ENCODE measurements at places on chromosomes 13 and 19.

DNA sequence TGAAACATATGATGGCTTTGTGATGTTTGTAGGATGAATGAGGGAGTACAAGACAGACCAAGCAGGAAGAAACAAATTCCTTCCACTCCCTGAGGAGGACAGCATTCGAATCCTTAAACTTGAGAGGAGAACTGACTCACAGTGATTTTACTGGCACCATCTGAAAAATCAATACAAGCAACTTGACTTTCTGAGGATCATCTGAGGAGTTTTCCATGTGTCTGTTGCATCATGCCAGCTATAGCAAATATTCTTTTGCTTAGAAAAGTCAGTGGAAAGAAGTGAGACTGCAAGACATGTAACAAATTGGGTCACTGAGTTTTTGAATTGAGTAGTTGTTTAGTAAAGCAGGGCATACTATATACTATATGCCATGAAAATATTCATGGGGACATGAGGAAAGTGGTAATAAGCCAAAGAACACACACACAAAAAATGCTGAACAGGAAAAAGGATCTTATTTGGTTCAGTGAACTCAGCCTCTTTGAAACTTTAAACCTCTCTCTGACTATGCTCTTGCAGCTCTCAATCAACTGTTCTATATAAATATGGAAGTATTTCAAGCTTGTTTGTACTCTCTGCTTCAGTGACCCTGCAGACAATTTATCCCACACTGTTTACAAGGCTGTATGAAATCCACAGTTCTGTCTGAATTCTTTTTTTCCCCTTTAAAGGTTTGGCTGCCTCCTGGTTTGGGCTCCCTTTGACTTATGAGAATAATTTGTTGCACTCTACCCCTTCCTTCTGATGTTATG lies 35.5 kb downstream of the SERTM1 start:
- ATAC-seq, result no peak

DNA sequence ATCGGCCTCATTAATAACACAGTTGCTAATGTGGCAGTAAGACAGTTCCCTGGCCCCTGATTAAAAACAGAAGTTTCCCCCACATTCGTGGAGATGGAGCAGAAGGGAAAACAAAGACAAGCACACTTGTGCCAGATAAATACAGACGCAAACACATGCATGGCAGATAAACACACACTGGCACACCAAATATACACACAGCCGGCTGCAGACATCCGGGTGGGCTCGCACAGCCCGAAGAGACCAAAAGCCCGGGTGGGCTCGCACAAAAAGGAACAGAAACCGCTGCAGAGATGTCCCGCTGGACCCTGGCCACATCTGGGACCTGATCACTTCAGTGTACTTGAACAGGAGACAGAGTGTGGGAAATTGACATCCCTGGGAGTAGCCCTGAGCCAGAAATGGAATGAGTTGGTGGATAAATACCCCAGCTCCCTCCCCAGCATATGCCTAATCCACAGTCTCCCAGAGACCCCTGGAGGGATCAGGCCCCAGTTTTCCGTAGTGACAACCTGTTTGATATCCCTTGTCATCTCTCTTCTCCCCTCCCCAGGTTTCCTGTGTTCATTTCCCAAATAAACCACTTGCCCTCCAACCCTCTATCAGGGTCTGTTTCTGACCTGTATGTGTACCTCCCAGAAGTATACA lies 36.0 kb upstream of the ADGRE5 start:
- no peak for ATAC-seq

- peak; percentile 70 for ATAC-seq
Measured at GRCh38 chr13:48492470-48493065, 40.3 kb downstream of the RCBTB2 start.

DNA sequence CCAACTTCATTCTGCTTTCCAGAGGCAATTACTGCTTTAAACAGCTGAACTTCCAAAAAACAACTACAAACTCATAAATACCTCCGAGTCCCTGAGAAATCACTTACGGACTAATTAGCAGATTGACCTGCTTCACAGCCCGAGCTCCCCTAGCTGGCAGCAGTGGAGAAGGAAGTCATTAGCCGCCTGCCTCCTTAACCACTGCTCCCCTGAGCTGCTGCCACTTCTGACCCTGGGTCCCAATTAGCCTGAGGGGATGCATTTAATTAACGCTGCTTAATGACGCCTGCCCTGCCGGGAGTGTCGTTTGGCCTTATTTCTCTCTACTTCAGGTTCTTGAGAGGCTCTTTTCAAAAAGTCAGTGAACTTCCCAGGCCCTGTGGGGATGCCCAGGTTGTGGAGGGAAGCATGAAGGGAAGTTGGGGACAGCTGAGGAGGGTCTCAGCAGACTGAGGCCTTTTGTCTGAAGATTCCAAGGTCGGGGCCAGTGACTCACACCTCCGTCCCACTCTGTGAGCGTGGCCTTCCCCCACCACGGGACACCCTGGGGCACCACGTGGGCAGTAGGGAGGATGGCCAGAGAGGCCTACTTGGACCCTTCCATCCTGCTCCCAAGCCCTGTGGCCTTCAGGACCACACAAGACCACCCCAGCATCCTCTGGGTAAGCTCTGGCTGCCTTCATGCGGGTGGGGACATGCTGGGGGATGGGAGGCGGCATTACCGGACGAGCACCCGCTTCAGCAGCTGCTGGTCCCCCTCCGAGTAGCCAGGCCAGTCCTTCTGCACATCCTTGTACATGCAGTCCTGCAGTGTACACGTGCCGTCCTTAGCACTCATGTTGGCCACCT lies 19.8 kb upstream of the ISYNA1 start:
- ATAC-seq, result no peak

GRCh38 chr19:33216198-33216830 lies 9.3 kb downstream of the SLC7A10 start:
- ATAC-seq, result no peak

DNA sequence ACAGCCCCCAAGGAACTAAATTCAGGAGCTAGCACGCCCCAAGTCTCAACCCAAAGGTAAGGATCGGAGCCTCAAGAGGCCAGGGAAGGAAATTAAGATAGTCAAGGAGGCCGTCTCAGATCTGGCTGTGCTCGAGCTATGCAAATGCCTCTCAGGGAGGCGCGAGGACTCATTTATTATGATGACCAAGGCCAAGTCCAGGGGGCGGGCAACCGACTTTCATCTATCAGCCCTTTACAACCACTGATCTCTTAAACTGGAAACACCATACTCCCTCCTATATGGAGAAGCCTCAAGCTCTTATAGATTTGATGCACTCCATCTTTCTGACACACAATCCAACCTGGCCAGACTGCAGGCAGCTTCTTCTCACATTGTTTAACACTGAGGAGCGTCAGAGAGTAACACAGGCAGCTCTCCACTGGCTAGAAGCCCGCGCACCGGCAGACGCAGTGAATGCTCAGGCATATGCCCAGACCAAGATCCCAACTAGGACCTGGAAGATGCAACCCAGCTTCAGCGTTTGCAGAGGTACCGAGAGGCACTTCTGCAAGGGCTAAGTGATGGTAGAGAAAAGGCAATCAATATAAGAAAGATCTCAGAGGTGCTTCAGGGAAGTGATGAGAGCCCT lies 9.6 kb upstream of the SLC15A1 start:
- ATAC-seq, result no peak

DNA sequence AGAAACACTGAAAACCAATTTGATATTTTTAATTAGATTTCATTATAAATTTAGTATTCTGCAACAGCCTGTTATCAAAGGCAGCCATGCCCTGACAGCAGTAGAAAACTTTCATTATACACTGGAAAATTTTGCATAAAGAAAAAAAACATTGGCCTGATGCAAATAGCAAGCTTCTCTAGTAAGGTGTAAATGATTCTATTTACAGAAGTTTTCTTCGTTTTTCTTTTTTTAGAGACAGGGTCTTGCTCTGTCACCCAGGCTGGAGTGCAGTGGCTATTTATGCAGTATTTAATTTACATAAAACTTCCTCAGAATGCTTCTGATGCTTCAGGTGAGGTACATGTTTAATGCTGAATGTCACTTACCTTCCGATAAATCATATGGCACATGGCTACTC lies 67.0 kb downstream of the ABCC4 start:
- no peak for ATAC-seq

DNA sequence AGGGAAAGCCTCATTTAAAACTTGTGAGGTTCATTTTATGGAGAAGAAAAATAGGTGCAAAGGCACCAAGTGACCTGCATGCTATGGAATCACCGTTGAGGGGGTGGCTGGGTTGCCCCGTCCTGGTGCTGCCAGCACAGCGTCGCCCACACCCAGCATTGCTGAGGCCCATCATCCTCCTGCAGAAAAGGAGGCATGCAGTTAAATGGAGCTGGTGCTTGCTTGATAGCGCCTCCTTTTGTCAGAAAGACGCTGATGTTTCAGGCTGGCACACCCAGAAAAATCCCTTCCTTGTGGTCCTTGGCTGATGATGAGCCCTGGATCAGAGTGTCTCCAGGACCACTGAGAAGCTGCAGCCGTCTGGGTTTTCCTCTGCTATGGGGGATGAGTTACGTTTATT lies 36.9 kb downstream of the DHRS12 start:
- no peak for ATAC-seq

- no peak for ATAC-seq
Measured at GRCh38 chr13:37753776-37754175, 115.8 kb downstream of the TRPC4 start.

GRCh38 chr13:66995203-66995611 lies 234.9 kb downstream of the PCDH9 start:
- ATAC-seq, result no peak

DNA sequence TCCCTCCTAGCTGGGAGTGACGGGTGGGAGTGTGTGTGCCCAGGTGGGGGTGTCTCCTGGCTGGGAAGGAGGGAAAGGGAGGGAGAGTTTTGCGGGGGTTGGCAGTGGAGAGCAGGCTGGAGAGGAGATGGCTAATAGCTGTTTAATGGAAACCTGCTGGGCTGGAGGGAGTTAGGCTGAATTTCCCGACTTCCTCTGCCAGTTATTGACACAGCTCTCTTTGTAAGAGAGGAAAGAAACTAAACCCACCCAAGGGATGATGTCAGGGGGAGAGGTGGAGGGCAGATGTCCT lies 10.2 kb upstream of the ILF3 start:
- no peak for ATAC-seq

GRCh38 chr13:75635828-75636435 lies at the start of gene LMO7:
TSS of gene LMO7 (plus strand) at chr13:75636330. CDS start at chr13:75636658, 328 bp downstream.
- ATAC-seq, result peak; percentile 46

DNA sequence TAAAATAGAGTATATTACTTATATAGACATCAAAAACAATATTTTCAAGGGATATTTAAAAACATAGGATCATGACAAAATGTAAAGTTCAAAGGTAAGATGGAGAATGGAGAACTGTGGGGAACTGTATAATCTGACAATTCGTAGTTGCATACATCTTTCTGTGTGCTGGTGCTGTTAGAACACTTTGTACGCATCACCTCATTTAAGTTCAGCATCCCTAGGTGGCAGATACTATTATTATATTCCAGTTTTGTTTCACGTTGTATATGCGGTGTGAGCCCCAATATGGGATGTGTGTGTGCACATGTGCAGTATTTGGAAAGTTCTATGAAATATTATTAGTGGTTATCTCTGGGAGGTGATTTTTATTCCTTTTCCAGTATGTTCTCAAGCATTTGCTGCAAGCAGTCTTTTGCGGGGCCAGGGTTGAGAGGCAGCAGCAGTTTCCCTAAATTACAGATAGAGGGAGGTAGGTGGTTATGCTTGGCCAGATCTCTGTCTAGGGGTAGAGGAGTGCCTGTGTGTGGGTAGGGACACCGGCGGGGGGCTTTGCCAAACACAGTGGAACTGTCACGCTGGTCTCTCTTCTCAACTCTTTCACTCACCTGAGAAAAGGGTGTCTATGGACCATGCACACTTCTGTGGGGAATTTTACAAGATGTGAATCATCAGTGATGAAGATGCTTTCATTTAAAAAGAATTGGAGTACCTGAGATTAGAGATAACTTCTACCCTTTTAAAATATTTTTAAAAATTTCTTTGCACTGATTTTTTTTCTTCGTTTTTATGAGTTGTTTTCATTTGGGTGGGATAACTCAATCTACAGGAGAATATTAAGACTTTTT lies 55.6 kb upstream of the ALOX5AP start:
- ATAC-seq, result peak; percentile 76

GRCh38 chr13:110444226-110444653 lies 117.3 kb downstream of the RAB20 start:
- ATAC-seq, result no peak

- no peak for ATAC-seq
Measured at GRCh38 chr19:48274173-48274572, 4.3 kb downstream of the ZNF114 start.

DNA sequence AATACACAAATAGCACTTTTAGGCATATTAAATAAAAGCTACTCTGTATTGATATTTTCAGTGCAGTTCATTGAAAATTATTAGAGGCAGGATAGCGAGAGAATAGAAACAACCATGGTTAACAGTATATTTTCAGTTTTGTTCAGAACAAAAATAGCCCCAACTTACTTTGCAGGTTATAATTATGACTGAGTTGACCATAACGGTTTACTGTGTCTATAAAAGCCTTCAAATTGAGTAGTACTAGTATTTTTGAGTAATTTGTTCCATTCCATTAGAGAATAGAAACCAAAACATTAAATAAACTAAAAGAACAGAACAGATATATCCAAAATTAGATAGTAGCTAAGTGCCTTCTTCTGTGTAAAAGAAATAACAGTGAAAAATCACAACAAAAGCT lies 1108.4 kb upstream of the PCDH20 start:
- no peak for ATAC-seq

- no peak for ATAC-seq
Measured at GRCh38 chr13:52701728-52702465, 37.7 kb downstream of the CNMD start.

GRCh38 chr19:58511353-58512208 lies at the start of gene SLC27A5:
TSS of gene SLC27A5 (minus strand) at chr19:58511992. CDS start at chr19:58511955, 37 bp downstream.
- no peak for ATAC-seq

GRCh38 chr13:51950722-51951121 lies 60.5 kb downstream of the ATP7B start:
- peak; percentile 41 for ATAC-seq

GRCh38 chr13:22077205-22077683 lies 406.4 kb downstream of the FGF9 start:
- ATAC-seq, result no peak

DNA sequence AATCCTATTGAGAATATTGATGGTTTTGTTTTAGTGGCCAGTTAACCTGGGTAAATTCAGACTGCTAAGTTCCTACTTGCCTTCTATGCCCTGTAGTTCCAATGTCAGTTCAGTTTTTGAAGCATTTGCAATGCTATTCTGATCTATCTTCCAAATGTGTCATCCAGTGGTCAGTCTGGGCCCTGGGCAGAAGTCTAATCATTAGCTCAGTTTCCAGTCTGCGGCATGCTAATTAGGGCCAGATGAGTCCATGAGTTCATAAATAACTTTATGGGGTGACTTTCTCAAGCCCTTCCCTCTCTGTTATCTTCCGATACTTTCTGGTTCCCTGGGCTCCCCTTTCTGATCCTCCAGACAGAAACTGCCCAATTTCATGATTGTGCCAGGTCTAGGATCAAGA lies 32.7 kb downstream of the FAM187B start:
- ATAC-seq, result no peak

DNA sequence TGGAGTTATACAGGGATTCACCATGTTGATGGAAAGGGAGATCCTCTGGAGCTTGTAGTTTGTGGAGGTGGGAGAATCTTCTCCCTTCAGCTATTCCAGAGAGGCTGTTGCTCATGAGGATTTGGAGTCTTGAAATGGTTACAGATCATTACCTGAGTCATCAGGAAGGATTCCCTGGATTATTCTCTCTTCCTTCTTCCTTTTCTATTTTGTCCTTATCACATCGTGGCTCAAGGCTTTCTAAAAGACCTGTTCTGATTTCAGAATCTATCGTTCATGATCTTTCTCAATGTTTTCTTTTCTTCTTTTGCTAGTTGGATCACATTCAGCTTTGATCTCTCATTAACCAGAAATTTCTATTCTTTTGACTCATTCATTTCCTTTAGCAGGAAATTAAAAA lies 196.0 kb downstream of the KLF5 start:
- ATAC-seq, result no peak

- peak; percentile 85 for ATAC-seq
Measured at GRCh38 chr13:40206241-40207000, 460.0 kb downstream of the FOXO1 start.
